MG63 (cell line): ENCODE measurements at places on chromosomes 3 and 15.
A peak's percentile ranks its signal among the peaks of the same experiment; 100 is the strongest.

DNA sequence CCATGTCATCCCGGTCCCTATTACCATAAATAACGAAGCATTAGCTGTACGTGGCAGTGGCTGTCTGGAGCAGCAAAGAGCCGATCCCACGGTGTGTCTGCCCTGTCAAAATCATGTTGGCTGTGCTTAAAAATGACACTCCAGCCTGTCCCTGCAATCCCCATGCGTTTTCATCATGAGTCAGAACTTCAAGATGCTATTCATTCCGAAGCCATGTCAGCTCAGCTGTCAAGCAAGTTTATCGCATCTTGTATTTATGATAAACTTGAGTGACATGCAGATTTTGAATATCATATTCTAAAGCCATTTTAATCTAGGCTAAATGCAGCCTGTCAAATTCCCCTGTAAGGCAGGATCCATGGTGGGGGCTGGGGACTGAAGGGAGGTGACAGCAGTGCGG is 152.4 kb downstream of the TJP1 start:
- DNase-seq = no peak

- no peak for DNase-seq
These were observed 15.8 kb downstream of the UROC1 start for GRCh38 chr3:126501736-126502135.

DNA sequence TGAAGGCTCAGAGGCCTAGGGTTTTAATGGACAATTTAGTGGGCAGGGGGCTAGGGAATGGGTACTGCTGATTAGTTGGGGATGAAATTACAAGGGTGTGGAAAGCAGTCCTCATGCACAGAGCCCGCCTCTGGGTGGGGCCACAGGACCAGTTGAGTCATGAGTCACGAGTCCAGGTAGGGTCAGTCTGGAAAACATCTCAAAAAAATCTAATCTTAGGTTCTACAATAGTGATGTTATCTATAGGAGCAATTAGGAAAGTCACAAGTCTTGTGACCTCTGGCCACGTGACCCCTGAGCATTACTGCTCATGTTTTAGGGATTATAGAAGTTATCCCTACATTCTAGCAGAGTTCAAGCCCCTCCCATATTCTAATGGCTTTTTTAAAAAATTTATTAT is 18.6 kb upstream of the IREB2 start:
- DNase-seq = no peak

GRCh38 chr3:26236531-26236930 is 386.0 kb upstream of the LRRC3B start:
- no peak for DNase-seq

GRCh38 chr3:37779289-37780152 is 82.2 kb upstream of the CTDSPL start:
- no peak for DNase-seq

- no peak for DNase-seq
These were observed 55.8 kb downstream of the PRKCI start for GRCh38 chr3:170277833-170278580.

DNA sequence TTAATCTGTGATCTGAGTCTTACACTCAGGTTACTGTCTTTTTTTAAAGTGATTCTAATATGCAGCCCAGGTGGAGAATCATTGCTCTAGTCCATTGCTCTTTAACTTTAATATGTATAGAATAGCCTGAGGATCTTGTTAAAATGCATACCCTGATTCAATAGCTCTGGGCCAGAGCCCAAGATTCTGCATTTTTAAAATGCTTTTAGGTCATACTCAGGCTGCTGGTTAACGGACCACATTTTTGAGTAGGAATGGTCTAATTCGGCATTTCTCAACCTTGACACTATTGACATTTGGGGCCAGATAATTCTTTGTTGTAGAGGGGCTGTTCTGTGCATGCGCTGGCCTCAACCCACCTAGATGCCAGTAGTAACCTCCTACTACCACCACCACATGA is 20.9 kb upstream of the FSTL1 start:
- DNase-seq = peak; percentile 64

DNA sequence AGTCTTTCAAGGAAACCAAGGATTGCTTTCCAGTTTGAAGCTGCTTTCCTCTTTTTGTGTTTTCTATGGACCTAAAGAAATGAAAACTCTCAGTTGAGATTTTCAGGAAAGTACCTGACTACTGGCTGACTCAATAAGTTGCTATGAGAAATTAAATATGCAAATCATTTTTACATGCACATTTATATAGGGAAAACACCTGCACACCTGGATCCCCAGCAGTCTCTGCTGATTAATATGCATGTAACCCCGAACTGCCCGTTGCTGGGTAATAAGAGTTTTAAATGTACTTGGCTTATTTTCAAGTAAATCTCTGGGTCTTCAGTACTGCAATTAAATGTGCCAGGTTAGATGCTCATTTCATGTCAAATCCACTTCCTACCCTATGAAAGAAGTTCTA is 77.2 kb downstream of the KBTBD8 start:
- DNase-seq = no peak

- no peak for DNase-seq
These were observed 57.2 kb downstream of the POLQ start for GRCh38 chr3:121488628-121489027.
